ENCODE measurements at places on chromosomes 2 and 18.

DNA sequence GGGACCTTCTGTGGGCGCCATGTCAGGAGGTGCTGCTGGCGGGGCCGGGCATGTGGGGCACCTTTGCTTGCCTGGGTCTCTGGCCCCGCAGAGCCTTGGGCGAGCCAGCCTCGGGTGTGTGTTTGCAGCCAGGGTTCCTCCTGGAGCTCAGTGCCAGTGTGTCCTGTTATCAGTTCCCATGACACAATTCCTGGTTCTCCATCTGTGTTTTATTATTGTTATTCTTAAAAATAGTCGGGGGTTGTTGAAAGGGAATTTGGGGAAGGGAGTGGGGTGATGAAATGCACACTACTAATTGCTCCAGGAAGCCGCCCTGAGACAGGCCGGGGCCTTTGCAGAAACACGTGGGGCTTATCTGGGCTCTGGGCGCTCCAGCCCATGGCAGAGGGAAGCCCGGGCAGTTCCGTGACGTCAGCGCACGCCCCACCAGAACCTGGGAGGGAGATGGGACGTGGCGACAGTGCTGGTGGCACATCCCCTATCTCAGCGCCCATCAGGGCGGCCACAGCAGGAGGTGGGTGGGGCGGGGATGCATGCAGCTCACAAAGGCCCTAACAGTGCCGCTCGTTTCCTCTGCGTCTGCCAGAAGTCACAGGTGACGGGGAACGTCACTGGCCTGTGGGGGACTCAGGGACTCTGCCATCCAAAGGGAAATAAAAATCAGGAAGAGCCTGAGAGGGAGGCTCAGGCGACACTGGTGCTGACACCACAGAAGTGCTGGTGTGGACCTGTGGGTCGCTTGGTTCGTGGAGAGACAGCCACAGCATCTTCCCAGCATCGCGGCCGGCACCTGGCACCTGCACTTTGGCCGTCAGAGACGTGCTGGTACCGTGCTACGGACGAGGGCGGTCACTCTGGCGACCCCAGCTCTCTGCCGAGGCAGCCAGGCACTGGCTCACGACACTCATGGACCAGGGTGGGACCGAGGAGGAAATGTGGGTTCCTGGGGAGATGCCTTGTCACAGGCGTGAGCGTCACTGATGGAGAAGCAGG, 131.0 kb downstream of the NFATC1 start:
- no peak for DNase-seq

- DNase-seq: no peak
Observed at GRCh38 chr2:4618141-4618540, 914.8 kb downstream of the DCDC2C start.

- DNase-seq: no peak
Observed at GRCh38 chr2:59021786-59022185, 780.7 kb upstream of the FANCL start.

- no peak for DNase-seq
Observed at GRCh38 chr2:37084797-37085196, 479 bp downstream of the GPATCH11 start.

DNA sequence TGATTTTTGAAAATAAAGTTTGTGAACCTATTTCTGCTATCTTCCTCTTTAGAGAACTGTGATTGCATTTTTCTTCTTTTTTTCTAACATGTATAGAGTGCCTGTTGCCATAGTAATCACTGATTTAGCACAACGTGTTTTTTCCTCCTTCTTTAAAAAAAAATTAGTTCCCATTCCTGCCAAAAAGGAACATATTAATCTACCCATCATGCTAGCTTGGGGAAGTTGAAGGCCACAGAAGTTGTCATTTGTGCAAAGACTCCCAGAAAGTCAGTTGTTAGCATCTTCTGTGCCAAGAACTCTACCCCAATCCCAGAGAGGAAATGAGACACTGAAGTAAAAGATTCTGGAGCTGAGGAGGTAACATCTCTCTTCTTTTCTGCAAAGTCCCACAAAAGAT, 57.3 kb downstream of the SLC8A1 start:
- DNase-seq: no peak

- DNase-seq: no peak
Observed at GRCh38 chr2:2328848-2329247, 2.2 kb downstream of the MYT1L start.

DNA sequence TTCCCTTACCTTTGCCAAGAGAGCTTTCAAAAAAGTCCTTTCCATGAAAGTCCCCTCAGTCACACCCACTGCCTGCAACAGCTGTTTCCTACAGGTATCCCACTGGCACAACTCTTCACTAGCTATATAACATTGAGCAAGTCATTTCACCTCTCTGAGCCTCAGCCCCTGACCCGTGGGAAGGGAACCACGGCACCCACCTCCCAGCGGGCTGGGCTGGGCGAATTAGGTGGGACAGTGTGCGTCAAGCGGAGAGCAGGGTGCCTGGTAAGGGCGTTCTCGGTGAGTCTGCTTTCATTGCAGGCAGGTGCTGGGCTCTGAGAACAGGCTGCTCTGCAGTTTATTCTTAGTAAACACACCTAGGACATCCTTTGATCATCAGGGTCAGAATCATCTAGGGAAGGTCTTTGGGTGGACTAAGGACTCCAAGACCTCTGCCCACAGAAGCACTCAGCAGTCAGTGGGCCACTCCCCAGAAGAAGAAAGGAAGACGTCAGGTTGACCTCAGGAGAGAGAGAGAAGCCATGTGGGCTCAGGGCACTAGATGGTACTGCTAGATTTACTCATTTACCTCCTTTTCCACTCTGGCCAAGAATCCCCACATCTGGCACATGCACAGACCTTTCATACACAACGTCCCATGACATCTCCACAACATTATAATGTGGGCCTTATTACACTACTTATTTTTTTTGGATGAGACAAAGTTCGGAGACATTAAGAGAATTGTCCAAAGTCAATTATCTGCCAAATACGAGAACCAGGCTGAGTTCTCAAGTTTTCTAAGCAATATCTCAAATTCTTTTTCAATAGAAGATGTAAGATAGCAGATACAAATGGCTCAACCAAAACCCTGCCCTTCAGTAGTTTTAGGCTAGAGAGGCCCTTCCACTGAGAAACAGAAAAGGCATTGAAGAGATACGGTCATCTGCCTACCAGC, 79.9 kb downstream of the GALNT14 start:
- DNase-seq: no peak

- no peak for DNase-seq
Observed at GRCh38 chr2:66317268-66317890, 117.5 kb upstream of the MEIS1 start.

DNA sequence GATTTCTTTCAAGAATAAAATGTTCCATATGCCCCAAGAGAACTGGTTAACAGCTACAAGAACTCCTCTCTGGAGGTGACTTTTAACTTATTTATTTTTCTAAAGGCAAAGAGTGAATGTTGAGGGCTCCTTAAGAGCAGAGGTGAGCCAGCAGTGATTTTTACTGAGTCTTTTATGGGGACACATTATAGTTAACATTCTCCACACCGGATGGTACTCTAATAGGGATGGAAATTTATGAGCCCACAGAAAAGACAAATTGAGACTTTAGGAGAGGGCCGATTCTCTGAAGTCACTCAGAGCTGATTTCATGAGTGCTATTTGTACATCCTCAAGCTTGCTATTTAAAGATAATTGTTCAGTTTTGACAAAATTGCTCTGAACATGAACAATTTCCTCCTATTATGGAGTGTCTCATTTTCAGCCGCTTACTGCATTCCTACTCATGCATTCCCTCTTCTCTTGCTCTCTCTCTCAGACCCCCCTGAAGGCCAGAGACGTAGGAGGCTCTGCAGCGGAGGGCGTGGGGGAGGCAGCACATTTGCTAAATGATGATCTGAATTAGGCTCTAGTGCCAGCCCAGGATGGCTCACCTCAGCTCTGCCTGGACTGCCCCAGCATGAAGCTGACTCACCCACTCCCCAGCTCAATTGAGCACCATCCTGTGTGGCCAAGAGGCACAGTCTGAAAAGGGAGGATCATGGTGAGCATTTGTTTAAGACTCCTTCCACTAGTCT, 5.9 kb upstream of the RPL37A start:
- DNase-seq: peak; percentile 58

- no peak for DNase-seq
Observed at GRCh38 chr2:165587335-165587938, 117.9 kb downstream of the CSRNP3 start.

DNA sequence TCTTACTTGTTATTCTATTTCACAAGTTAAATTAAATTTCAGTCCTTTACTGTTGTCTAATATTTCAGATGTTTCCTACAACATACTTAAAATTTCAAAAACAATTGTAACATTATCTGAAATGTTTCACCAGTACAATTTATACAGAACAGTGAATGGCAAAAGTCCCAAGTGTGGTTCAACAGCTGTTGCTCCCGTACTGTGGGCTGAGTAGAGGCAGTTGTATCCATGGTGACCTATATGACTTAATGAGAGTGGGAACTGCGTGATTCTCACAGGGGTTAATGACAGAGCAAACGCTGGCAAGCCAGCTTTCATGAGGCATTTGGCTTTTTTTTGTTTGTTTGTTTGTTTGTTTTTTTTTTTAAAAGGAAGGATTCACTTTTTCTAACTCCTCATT, 5.3 kb upstream of the PLCL1 start:
- DNase-seq: no peak

GRCh38 chr2:129923265-129924091, 56.0 kb upstream of the RAB6C start:
- no peak for DNase-seq

GRCh38 chr18:31206071-31206470, 43.4 kb upstream of the DSC1 start:
- DNase-seq: no peak

DNA sequence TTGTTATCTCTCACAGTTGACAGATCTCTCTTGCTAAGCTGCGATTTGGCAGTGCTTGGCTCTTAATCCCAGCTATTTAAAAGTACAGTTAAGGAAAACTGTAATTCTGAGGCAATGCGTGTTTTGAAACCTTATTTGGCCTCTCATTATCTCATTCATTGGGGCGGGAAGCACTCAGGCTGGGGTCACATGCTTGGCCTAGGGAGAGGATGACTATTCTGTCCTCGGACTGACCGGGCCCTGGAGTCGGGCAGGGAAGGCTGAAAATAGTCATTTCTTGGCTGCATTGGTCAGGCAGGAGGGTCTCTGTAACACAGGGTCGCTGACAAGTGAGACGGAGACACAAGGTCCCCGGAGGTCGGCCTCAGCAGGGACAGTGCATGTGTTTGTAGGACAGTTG, 20.2 kb upstream of the EMILIN2 start:
- no peak for DNase-seq

DNA sequence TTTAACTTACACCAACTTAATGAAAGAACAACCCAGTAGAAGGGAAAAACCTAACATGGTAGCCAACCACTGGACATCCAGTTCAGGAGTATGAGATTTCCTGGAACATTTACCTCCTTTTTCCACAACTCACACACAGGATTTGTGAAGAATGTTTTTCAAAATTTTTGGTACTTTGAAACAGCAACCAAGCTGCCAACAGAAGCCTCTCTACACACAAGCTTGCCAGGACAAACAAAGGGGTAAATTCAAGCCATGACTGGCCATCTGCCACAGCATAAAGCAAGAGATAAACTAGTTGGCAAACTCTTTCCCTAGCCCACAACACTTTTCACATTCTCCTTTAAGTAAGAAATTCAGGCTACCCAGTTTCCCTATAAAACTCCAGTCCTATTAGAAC, 21.4 kb downstream of the MGAT4A start:
- no peak for DNase-seq

DNA sequence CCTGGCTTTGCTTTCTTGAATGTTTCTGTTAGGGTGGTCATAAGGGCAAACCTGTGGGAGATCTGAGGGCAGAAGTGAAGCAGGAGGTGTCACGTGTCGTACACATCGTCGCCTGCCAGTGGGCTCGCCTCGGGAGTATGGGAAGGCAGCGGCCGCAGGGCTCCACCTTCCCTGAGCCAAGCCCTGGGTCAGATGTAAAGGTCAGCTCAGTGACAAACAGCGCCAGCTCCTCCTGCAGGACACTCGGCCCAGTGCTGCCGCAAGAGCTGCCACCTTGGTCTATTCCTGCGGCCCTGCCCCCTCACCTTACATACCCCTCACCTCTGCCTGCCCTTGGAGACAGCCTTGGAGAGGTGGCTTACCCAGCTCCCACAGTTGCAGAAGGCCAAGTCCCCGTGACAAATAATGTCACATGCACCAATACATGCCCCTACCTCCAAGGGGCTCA, 64.2 kb downstream of the PSMG2 start:
- DNase-seq: no peak

GRCh38 chr2:237968048-237968862, 1.4 kb downstream of the UBE2F start:
- DNase-seq: peak; percentile 33

DNA sequence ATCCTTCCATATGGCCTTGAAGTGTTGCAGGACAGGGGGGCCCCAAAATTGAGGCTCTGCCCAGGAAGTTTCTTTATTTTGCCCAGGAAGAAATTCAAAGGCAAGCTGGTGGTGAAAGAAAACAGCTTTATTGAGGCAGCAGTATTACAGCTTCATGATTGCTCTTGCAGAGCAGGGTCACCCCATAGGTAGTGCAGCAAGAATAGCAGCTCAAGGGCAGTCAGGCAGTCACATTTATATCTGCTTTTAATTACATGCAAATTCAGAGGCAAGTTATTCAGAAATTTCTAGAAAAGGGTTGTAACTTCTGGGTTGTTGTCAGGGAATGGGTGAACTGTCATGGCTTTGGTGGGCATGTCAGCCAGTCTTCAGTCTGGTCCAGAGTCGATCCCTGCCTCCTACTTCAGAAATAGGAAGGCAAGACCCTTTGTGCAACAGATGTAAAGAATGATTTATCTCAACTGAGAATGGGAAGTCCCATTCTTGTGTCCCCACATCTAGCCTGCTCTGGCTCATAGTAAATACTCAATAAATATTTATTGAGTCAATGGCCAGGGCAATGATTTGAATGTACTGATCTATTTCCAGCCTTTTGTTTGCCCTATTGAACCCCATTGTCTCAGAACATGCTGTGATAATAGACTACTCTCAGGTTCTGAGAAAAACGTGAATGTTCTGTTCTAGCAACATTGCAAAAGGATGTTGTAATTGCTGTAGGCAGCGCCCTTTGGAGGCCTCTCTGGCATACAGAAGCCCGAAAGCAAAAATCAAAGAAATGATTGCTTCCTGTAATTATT, 129.8 kb downstream of the MYO3B start:
- no peak for DNase-seq

DNA sequence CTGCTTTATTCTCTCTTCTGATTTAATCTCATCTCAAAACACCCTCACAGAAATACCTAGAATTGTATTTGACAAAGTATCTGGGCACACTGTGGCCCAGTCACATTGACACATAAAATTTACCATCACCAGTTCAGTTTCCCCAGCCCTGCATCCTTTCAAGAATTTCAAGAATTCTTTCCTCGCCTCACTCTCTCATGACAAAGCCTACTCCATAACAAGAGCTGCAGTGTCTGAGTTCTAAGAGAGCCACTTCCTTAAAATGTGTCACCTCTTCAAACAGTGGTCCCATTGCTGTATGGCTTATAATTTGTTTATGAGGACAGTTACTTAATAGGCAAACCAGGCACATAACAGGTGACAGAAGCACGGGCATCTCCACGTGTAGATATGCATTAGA, 90.9 kb upstream of the STK39 start:
- no peak for DNase-seq

Measured in HTR-8/SVneo (cell line).